ENCODE measurements at places on chromosomes 1 and 21.
A peak's percentile ranks its signal among the peaks of the same experiment; 100 is the strongest.

- no peak for DNase-seq
Observed at GRCh38 chr1:31760471-31761470, 3.4 kb downstream of the ADGRB2 start.

DNA sequence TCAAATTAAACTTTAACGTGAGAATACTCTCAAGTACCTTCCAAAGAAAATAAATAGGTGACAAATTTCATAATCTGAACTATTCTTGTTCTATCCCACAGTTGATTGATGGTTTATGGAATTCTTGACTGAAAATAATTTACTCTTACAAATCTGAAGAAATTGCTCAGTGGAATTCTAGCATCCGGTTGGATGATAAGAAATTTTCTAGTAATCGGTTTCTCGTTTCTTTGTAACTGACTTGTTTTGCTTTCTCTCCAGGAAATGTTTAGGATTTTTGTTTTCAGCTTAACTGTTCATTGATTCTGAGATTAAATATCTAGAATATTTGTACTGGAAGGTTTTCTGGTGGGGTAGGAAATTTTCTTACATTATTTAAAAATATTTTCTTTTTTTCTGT lies 558.9 kb upstream of the ADAMTS5 start:
- no peak for DNase-seq

GRCh38 chr1:45047032-45047431 lies 35.0 kb downstream of the UROD start:
- DNase-seq, result no peak

DNA sequence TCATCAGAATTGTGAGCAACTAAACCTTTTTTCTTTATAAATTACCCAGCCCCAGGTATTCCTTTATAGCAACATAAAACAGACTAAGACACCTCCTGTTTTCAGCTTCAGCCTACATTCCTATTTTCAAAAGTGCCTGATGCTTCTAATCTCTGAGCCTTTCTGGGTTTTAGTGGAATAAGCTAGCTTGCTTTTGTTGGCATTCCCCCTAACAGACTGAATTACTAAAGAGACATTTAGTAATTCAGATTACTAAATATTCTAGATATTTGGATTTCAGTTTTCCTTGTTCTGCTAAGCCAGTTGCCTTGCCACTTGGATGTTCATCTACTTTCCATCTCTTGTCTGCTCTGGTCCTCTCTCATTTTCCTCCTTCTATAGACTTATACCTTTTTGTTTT lies 10.5 kb upstream of the GNG12 start:
- no peak for DNase-seq

GRCh38 chr1:89994231-89994804 lies 592 bp upstream of the ZNF326 start:
- no peak for DNase-seq

- DNase-seq, result peak; percentile 20
Observed at GRCh38 chr1:243850202-243850451, at the start of gene AKT3. Gene AKT3, minus strand, starts transcription at chr1:243850243. Its CDS starts 7,073 bp downstream, at chr1:243843170.

- no peak for DNase-seq
Observed at GRCh38 chr1:204672482-204673121, 12.9 kb downstream of the LRRN2 start.

GRCh38 chr1:224920930-224921329 lies 8.5 kb upstream of the DNAH14 start:
- no peak for DNase-seq

GRCh38 chr1:119659628-119660027 lies 11.6 kb upstream of the ZNF697 start:
- no peak for DNase-seq

GRCh38 chr1:109263597-109264378 lies 14.4 kb downstream of the CELSR2 start:
- peak; percentile 44 for DNase-seq

GRCh38 chr21:46624050-46624449 lies 11.4 kb upstream of the PRMT2 start:
- DNase-seq, result no peak

DNA sequence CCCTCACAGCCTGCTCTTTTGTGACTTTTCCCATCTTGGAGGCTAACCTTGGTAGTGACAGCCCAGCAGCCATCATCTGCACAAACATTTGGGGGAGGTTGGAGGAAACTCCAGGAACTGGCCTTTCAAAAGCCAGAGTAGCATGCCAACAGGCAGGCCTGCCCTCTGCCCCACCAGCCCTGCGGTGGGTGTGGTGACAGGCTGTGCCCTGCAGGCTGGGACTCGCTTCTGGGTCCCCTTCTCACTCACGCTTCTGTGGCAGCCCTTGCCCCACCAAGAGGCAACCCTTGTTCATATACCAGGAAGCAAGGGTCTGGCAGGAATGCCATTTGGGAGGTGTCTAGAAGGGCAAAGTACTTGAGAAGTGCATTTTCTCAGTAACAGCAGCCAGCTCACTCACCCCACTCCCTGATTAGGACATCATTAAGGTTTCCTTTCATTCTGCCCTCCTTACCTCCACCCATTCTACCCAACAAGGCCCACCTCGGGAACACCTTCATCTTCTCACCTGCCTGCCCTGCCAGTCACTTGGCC lies 20.8 kb upstream of the FAM3B start:
- no peak for DNase-seq

DNA sequence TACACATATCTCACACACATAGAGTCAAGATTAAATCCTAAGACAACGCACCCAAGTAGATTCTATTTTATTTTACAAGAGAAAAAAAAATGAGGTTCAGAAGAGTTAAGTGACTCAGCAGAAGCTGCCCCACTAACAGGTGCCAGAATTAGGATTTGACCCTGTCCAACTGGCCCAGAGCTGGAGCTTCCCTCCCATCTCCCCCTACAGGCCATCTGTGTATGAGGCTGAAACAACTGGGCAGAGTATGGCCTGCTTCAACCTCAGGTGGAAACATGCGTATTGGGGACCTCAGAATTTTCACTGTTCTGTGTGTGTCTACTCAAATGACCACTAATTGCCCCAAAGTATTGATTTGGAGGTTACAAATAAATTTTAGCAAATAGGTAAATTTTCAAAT lies 29.9 kb downstream of the PSMG1 start:
- DNase-seq, result no peak

DNA sequence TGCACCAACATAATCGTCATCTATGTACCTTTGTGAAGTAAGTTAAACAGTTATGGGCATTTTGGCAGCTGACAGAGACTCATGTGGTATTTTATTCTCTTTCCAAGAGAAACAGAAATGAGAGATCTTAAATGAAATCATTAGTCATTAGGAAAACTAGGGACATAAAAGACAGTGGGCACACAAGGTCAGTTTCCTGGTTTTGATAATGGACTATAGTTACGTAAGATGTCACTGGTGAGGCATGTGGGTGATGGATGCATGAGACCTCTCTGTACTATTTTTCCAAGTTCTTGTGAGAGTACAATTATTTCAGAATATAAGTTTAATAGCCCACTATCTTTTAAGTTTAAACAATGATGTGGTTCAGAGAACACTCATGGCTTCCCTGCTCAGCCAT lies 216.9 kb downstream of the APP start:
- no peak for DNase-seq

DNA sequence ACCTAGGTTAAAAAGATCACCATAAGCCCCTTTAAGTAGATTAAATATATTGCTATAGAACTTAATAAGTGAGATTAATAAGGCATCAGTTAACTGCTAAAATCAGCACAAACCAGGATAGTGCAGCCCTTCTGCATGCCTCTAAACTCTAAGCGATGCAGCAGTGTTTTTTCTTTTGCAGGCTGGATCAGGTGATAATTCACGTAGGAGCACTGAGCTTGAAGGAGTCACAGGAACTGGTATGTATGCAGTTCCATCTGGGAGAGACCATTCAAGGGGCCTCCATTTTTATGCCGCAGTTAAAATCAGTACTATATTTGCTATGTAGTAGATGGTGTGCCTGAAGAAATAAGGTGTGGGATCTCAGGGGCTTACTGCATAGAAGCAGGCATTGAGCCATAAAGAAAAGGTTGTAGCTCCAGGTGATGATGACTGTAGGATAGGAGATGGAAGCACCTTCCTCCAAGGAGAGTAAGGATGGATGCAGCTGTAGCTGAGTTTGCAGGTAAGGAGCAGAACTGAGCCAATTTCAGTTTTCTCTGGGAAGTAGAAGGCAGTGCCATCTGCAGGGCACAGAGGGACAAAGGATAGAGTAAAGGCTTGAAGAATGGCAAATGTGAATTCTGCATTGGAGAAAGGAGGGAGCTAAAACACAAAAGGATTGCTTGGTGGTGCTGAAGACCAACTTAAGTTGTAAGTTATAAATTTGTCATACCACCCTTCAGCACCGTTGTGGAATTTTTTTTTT lies 22.6 kb downstream of the NPL start:
- no peak for DNase-seq

DNA sequence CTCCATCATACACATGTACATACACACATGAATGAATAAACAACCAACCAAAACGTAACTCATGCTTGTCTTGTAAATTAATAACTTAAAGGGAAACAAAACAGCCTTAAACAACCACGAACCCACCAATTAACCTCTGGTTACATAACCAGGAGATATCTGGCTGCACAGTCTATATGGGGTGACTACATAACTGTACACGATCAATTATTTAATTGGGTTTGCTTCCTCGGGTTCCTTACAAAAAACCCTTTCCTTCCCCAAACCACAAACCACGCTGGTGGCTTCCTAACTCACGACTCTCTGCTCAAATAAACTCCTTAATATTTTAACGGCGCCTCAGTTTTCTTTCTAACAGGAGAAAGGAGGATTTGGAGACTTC lies 744 bp downstream of the ZNF670 start:
- peak; percentile 34 for DNase-seq

GRCh38 chr1:164830628-164831027 lies 271.6 kb downstream of the PBX1 start:
- no peak for DNase-seq

- DNase-seq, result no peak
Observed at GRCh38 chr21:25126564-25126963, 480.7 kb downstream of the MRPL39 start.

- no peak for DNase-seq
Observed at GRCh38 chr1:200739702-200740570, 1.2 kb downstream of the CAMSAP2 start.

DNA sequence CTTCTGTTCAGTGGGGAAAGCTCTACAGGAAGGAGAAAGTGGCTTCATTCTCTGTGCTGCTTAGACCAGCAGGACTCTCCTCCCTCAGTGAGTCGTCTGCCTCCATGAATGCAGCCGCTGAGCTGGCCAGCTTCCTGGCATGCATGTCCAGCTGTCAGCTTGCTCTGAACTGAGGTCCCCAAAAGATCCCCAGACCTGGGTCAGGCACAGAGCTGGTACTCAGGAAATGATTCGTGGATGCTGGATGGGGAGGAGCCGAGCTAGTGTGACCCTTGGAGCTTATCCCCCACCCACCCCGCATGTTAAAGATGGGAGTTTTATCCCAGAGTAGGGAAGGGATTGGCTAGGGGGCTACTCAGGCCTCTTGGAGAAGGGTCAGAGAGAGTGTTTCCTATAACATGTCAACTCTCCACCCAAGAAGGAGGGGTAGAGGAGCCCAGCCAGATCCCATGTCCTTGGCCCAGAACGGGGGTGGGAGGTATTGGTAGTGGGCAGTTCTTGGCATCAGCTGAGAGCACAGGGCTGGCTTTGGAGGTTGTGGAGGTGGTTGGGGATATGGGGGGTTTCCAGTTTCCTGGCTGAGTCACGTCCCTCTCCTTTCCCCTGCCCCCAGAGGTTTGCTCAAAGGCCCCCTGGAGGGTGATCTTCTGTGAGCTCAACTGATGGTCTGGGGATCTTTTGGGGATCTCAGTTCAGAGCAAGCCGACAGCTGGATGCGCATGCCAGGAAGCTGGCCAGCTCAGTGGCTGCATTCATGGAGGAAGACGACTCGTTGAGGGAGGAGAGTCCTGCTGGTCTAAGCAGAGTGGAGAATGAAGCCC lies 110.1 kb downstream of the FOXD2 start:
- no peak for DNase-seq

GRCh38 chr21:36461918-36462486 lies 17.9 kb downstream of the CLDN14 start:
- DNase-seq, result no peak

- no peak for DNase-seq
Observed at GRCh38 chr21:33496345-33496744, 4.8 kb upstream of the DNAJC28 start.

DNA sequence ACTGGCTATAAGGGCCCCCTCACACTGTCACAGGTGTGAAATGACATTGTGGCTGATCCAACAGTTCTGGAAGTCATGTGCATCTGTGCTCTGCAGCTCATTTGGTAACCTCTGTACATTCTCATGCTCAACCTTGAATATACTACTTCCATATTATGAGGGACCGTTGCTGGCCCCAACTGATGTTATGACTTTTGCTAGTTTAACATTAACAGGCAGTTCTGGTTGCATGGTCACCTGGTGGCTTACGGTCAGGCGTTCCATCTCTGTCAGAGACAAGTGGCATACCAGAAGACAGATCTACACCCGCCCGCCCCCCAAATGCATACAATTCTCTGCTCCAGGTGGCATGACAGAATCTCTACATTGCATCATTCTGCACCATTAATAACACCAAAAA lies 6.0 kb upstream of the DIP2A start:
- DNase-seq, result no peak

- no peak for DNase-seq
Observed at GRCh38 chr1:107572674-107573211, 392.2 kb downstream of the VAV3 start.

DNA sequence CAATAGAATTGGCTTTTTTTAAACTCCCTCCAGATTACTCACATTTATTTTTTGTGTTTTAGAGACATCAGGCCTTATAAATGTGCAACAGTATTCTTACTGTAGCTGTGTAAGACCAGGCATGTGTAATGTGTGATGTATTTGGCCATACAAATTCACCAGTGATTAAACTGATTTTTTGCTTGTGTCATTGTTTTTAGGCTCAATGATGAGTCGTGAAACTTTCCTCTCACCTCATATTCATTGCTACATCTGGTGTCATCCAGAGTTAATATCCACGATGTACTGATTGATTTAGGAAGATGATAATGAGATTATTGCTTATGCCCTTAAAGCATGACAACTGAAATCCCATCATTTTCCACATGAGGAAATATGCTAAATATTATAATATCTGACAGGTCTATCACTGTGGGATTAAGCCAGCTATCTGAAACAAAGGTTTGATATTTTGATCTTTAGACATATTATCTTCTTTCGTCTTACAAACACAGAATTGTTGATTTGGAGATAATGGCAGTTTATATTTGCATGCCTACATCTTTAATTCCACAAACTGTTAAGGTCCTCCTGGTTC lies 487.9 kb downstream of the PTBP2 start:
- DNase-seq, result no peak

DNA sequence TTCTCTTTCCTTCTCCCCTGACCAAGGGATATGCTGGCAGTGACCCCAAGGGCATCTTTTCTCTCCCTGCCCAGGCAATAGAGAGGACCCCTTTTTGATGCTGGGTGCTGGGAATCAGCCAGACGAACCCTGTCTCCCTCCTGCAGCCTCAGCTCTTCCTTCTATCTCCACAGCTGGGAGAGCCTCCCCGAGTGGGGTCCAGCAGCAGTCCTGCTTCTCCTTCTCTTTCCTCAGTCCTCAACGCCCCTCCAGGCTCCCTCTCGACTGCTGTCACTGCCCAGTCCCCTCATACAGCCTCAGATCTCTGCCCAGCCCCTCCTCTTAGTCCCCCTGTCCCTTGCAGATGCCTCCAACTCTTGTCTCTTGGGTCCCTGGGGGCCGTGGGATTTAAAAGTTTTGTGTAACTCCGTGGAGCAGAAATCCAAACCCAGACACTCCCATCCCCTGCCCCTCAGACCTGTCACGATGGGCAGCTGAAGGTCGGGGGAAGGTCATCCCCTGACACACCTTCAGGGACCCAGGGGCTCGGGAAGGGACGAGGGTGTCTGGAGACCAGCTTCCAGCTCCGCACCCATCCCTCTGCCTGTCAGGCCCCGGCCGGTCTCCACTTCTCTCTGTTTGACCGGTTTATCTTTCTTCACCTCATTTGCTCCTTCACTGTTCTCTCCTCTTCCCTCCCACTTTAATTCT lies 5.8 kb upstream of the ETV3L start:
- no peak for DNase-seq
